NCI-H2107 (cell line): ENCODE measurements at places on chromosomes 1 and 21.

- DNase-seq: no peak
These were observed 52.5 kb upstream of the BOLA1 start for GRCh38 chr1:149846593-149847466.

- no peak for DNase-seq
These were observed 454.1 kb upstream of the USP24 start for GRCh38 chr1:55669293-55669692.

DNA sequence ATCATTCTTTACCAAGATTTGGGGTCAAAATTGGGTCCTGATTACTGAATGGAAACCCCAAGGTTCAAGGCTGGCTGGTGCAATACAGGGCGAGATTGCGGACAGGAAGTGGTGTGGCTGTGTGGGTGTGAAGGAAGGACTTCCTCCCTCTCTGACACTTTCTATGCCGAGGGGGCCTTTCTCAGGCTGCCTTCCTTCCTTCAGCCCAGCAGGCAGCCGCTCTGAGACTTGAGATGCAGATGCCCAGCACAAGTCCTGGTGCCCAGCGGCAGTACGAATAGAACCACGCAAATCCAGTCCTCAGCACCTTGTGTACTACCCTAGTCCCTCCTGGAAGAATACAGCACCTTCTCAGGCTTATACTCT is 16.3 kb downstream of the BATF3 start:
- no peak for DNase-seq

DNA sequence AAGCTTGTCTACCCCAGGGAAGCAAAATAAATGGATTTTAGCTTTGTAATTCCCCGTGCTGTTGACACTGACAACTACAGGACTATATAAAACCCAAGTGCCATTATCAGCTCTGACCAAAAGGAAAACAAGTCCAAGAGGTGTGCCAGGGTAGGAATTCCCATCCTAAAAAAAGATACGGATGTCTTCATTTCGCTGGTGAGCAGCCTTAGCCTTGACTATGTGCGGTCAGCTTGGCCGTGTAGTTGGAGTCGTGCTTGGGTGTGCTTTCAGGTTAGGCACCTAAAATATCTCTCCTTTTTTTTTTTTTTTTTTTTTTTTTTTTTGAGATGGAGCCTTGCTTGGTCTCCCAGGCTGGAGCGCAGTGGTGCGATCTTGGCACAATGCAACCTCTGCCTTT is 28.9 kb upstream of the ACTN2 start:
- no peak for DNase-seq

- no peak for DNase-seq
These were observed 8.6 kb downstream of the TMEM81 start for GRCh38 chr1:205075642-205076155.

- no peak for DNase-seq
These were observed 25.0 kb downstream of the PTGFRN start for GRCh38 chr1:116934586-116935207.
